Esophagus squamous epithelium (tissue), 5 donors: ENCODE measurements at places on chromosomes 6 and 20.

DNA sequence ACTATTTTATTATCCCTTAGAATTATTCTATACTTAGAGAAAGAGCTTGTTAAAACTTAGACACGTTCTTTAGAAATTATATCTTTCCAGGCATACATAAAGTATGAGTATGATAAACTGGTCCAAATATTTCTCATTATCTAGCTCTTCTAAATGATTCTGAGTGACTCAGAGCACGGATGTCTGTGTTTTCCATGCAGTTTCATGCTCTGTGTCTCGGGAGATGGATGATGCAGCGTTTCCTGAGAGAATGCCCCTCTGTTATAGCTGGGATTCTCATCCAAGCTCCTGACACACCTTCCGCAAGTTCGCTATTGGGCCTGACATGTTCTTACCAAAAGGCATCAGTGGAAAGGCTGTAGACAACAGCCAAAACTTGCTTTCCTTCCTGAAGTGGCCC lies 19.3 kb downstream of the SIRT5 start:
- H3K27me3 ChIP-seq = no peaks in the 10 kb centered on the region
- no peak overlapping the region for H3K4me3 ChIP-seq
- peaks cover 93% of the 10 kb centered on the region for H3K36me3 ChIP-seq
- H3K27ac ChIP-seq = no peak overlapping the region
- no peaks in the 10 kb centered on the region for H3K4me1 ChIP-seq

- no peak for DNase-seq
- H3K4me3 ChIP-seq = no peak overlapping the region
- H3K27me3 ChIP-seq = peaks cover under 1% of the 10 kb centered on the region
- H3K36me3 ChIP-seq = no peaks in the 10 kb centered on the region
These were observed 4.8 kb downstream of the CRIP3 start for GRCh38 chr6:43303751-43304331.

DNA sequence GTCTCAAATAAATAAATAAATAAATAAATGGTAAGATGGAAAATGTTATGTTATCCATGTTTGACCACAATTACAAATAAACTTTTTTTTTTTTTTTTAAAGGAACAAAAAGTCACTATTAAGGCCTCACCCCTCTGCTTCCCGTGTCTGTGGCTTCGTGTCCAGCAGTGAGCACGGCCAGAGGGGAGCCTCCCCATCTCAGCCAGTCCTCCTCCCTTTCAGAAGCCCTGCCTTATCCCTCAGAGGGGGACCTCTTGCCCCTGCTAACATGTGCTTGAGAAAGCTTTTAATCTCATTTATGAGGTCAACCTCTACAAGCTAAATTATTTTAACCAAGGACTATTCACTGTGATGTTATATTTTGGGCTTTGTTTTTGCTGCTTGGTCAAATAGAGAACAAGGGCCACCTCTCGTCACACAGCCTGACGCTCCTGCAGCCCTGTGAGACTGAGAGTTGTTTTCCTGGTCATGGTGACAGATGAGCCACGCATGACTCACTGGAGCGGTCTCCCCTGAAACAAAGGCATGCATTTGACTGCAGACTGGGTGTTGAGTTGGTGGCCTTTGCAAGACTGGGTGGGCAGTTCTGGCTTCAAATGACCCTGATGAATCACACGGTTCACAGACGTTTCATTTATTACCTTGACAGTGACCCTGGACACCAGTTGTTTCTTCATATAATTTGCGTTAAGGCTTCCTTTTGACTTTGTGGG lies 131.8 kb downstream of the TIAM2 start:
- H3K4me1 ChIP-seq = no peaks in the 10 kb centered on the region
- no peaks in the 10 kb centered on the region for H3K27me3 ChIP-seq
- no peak overlapping the region for H3K4me3 ChIP-seq
- no peak overlapping the region for H3K27ac ChIP-seq

DNA sequence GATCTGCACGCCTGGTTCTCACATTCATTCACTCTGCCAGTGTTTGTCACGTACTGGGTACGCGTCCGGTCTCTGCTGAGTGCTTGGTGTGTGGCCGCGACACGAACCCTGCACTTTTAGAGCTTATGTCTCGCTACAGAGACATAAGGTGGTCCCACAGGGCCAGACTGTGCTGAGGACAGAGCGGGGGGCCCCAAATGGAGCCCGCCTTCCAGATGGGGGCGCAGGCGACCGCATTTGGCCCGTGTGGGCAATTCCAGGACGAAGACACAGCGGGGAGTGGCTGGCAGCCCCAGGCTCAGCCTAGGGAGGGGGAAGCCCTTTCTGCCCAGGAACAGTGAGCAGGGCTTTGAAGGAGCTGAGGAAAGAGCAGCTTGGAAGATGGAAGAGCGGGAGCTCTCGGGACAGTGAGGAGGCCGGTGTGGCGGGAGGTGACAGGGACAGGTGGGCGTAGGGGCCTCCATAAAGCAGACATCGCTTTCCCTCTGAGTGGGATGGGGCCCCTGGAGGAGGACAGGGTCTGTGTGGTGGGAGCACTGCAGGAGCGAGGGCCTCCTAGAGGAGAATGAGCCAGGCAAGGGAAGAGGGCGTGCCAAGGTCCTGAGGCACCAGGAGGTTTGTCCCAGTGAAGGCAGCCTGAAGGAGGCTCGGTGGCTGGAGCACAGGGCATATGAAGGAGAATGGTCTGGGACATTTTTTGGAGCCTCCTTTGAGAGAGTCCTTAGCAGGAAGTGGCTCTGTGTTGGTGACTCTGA lies 7.8 kb upstream of the MTG2 start:
- no peak overlapping the region for H3K4me3 ChIP-seq
- no peak overlapping the region for H3K27ac ChIP-seq
- no peaks in the 10 kb centered on the region for H3K27me3 ChIP-seq

DNA sequence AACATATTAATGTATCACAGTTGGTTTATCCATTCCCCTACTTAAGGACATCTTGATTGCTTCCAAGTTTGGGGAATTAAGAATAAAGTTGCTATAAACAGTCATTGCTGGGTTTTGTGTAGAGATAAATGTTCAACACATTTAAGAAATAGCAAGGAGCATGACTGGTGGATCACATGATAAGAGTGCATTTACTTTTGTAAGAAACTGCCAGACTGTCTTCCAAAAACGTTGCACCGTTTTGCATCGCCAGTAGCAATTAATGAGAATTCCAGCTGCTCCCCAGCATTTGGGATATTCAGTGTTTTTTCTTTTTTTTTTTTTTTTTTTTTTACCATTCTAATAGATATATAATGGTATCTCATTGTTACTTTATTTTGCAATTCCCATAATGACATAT lies 695.7 kb upstream of the GJE1 start:
- H3K36me3 ChIP-seq = no peaks in the 10 kb centered on the region
- H3K27me3 ChIP-seq = no peaks in the 10 kb centered on the region
- H3K27ac ChIP-seq = no peak overlapping the region
- no peaks in the 10 kb centered on the region for H3K4me1 ChIP-seq
- H3K4me3 ChIP-seq = no peak overlapping the region

DNA sequence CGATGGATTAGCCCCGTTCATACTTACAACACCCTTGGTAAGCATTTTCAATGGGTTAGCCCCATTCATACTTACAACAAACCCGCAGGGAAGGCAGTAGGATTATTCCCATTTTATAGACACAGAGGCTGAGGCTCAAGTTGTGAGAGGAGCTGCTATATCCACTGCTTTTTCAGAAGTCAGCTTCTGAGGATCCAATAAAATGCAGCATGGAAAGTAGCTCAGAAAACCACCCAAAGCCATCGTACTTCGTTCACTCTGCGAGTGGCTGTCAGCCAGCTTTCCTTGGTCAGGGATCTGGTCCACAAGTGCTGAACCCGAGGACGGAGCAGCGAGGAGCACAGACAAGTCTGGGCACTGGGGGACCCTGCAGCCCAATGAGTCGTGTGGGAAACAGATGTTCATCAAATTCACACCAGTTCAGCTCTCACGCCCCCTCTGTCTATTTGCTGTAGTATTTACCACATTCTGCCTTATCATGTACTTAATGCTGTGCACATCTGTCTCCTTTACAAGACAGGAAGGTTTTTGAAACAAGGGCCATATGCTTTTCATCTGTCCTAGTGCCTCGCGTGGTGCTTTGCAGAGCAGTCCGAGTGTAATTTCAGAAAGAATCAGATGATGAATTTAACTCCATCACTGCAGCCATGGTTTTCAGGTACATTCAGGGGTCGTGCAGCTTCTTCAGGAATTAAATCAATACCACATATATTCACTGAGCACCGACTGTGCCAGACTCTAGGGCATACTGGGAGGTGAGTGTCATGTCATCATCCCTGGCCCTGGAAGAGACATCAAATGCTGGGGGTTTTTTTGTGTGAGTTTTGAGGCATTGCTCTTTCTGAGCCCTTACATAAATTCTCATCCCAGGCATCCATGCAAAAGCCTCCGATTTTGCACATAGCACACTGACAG lies 256.9 kb downstream of the CDH26 start:
- no peak overlapping the region for H3K27ac ChIP-seq
- DNase-seq = no peak
- H3K4me1 ChIP-seq = no peaks in the 10 kb centered on the region

DNA sequence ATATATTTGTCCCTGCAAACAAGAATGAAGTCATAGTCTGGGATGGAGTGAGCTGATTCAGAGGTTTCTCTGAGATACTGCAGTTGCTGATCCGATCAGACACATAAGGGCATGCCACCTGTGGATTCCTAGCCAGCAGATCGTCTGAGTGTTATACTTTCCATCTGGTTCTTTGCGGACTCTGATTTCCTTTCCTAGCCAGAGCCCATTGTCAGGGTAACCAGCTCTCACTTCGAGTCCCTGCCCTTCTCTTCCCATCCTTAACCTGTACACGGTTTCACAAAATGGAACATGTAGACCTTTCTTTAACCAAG lies 100.9 kb downstream of the TMEM200A start:
- no peak for DNase-seq
- no peaks in the 10 kb centered on the region for H3K27me3 ChIP-seq
- no peaks in the 10 kb centered on the region for H3K36me3 ChIP-seq
- H3K4me3 ChIP-seq = no peak overlapping the region
- H3K27ac ChIP-seq = no peak overlapping the region

DNA sequence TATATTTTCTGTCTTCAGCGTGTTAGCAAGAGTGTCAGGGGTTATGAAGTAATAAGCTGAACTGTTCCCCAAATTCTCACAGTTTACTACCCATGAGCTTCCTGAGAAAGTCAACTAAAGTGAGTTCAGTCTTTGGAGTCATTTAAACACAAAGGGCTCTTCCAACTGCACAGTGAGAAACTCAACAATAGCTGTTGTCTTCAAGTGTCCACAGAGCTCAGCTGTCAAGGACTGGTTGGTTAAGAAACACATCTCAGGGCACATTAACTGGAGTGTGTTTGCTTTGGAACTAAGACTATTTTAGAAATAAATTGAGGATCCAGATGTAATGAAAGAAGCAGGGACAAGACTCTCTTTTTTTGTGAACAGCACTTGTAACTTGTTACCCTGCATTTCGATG lies 241.4 kb upstream of the SOX4 start:
- H3K27me3 ChIP-seq = no peaks in the 10 kb centered on the region
- H3K4me1 ChIP-seq = no peaks in the 10 kb centered on the region
- no peaks in the 10 kb centered on the region for H3K36me3 ChIP-seq
- no peak overlapping the region for H3K27ac ChIP-seq
- DNase-seq = no peak

GRCh38 chr6:126614642-126615504 lies 275.0 kb downstream of the CENPW start:
- no peaks in the 10 kb centered on the region for H3K36me3 ChIP-seq
- H3K4me1 ChIP-seq = no peaks in the 10 kb centered on the region
- no peak for DNase-seq
- no peak overlapping the region for H3K27ac ChIP-seq

DNA sequence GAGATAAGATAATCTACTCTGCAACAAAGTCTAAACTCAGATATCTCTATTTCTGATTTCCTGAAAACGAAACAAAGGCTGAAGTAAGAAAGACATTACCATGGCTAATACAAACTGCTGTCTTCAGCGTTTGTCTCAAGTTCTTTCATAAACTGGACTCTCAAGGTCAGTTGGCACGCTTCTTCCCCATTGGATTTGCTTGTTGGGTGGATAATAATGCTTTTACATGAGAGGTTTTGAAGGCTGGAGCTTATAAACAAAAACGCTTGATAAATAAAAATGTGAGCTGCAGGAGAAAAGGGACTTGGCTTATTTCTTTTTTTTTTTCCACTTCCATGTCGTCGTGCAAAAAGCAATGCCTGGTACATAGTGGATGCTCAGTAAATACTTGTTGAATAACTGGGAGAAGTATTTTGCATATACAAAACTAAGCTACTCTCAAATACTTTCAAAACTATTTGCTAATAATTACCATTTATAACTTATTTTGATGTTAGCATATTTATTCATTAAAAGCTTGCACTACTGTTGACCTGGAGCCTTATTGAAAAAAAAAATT lies 65.7 kb upstream of the EEF1A1 start:
- DNase-seq = no peak
- H3K4me1 ChIP-seq = peaks cover 9% of the 10 kb centered on the region
- H3K4me3 ChIP-seq = peak overlapping the region; percentile 19
- H3K27ac ChIP-seq = peak overlapping the region; percentile 92
- no peaks in the 10 kb centered on the region for H3K27me3 ChIP-seq

DNA sequence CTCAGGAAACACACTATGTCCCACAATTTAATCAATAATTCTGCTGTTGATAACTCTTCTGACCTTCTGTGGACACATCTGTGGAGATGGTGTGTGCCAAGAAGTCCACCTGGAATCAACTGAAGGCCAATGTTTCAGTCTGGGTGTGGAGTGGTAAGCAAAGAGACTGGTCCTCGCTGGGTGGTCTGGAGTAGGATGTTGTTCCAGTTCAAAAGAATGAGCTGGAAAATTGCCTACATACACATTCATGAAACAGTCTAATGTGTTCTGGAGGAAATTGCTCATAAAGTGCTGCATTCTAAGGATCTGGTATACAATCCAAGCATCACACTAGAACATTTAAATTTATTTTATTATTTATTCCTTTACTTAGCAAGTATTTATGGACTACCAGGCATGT lies 33.9 kb upstream of the TBX18 start:
- no peaks in the 10 kb centered on the region for H3K4me1 ChIP-seq
- DNase-seq = no peak
- no peak overlapping the region for H3K4me3 ChIP-seq
- H3K27me3 ChIP-seq = no peaks in the 10 kb centered on the region
- no peak overlapping the region for H3K27ac ChIP-seq

- no peak overlapping the region for H3K27ac ChIP-seq
- no peak overlapping the region for H3K4me3 ChIP-seq
- H3K36me3 ChIP-seq = no peaks in the 10 kb centered on the region
- no peak for DNase-seq
- H3K4me1 ChIP-seq = peaks cover 3% of the 10 kb centered on the region
These were observed 24.7 kb upstream of the ZFAND3 start for GRCh38 chr6:37794825-37795224.

- H3K27ac ChIP-seq = no peak overlapping the region
- no peaks in the 10 kb centered on the region for H3K27me3 ChIP-seq
- H3K4me3 ChIP-seq = peak overlapping the region; percentile 43
- no peaks in the 10 kb centered on the region for H3K4me1 ChIP-seq
- H3K36me3 ChIP-seq = no peaks in the 10 kb centered on the region
These were observed 110.5 kb downstream of the IRF4 start for GRCh38 chr6:501891-502601.

GRCh38 chr6:150516199-150516598 lies 83.5 kb upstream of the PLEKHG1 start:
- no peaks in the 10 kb centered on the region for H3K27me3 ChIP-seq
- no peaks in the 10 kb centered on the region for H3K36me3 ChIP-seq
- no peak for DNase-seq
- peaks cover 5% of the 10 kb centered on the region for H3K4me1 ChIP-seq
